ENCODE measurements at places on chromosomes 13 and 19. TPM values are rescaled to one million over a fixed set of nuclear protein-coding genes. Genes with fewer than 3 reads are reported as not detected.

- no peak for DNase-seq
These were observed 15.2 kb downstream of the COL5A3 start for GRCh38 chr19:9995084-9995483.

DNA sequence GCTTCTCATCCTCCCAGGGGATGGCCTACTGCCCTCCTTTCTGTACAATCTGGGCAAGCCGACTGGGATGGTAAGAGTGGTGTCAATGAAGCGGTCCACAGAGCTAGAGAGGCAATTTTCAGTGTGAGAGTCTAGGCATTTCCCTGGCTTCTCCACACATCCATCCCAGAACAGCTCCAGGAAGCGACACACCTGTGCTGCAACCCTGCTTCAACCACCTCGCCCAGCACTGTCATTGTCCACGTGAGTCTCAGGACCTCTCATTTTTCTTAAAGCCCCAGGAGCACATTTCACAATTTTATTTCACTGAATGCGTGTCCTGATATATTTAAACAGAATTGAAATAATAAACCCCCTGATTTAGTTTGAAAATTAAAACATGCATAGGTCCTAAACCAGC is 15.5 kb upstream of the UBL3 start:
- no peak for DNase-seq

DNA sequence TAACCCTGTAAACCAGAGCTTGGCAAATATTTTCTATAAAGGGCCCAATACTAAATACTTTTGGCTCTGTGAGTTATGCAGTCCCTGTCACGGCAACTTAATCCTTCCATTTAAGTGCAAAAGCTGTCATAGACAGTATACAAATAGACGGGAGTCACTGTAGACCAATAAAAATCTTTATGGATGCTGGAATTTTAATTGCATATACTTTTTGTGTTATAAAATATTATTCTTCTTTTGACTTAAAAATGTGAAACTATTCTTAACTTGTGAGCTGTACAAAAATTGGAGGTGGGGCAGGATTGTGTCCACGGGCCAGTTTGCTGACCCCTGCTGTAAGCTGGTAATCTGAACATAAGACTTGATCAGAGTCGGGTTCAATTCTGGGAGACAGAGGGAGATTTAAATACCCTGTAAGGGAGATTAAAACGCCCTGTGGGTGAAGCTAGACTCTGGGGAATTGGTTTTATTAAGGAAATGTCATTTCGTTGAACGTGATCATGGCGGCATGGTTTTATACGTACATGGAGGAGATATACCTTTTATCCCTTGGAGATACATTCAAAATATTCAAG is 21.7 kb downstream of the TNFSF14 start:
- no peak for DNase-seq

DNA sequence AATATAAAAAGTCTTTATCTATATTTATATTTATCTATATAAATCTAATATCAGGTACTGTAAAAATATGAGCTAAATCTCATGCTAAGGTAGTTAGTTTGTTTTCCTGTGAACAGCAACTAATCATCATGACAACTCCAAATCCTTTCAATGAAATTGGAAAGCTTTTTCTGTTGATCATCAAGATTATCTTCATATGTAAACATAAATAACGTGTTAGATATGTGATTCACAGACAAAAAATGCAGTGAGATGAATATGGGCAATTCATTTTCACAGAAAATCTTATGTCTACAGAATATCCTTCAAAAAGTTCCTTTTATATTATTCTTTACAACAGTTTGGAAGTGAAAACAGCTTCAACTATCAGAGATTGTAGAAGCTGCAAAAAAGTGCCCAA is 41.7 kb upstream of the EEF1AKMT1 start:
- DNase-seq, result peak; percentile 15

- DNase-seq, result no peak
These were observed 6.2 kb downstream of the WASF3 start for GRCh38 chr13:26563713-26564112.

- DNase-seq, result no peak
These were observed 340.7 kb downstream of the MTUS2 start for GRCh38 chr13:29160862-29161261.

DNA sequence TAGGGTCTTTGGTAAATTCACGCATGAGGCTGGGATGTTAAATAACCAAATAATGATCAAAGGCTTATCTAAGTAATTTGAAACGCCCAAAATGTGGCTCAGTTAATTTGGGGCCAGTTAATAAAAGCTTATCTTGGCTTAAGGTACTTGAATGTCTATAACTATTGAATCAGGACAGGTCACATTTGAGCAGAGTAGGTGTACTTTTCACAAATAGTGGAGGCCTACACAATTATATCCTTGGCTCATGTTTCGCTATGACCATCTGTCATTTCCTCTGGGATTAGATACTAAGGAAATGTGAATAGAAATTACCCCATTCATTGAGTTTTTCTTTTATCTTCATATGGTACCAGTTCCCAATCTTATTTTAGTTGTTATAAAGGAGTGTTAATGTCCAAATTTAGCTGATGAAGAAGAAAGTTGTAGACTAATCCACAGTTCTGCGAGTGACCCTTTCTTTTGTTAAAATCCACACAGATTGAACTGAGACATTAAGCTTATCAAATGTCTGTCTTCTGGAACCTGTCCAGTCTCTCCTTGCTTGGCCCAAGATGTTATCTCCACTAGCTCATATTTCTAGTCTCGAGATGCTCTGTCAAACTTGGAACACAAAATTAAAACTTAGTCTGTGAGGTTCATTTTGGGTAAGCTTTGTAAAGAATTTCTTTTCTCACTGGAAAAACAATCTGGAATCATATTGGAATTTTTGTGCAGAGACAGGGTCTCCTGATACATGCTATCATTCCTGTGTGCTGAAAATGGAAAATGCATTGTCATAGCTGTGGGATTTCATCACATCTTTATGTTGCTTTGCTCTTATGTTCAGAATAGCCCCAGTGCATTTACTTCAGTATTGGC is 31.0 kb downstream of the SLAIN1 start:
- DNase-seq, result no peak

DNA sequence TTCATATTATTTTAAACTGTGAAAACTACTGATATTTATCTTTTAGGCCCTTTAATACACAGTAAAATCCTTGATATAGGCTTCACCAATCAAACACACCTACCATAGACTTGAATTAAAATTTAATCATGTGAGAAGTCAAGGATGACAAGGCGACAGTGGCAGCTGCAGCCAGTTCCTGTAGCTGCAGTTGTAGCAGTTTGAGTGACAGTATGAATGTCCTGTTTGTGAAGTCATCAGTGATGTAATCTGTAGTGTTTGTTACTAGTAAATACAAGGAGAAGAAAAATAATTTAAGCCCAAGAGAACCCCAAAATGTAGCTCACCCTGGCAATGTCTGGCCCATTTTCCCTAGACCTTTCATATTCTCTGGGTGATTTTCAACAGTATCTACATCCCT is 897.0 kb downstream of the SLITRK6 start:
- no peak for DNase-seq

- DNase-seq, result no peak
These were observed 125.5 kb upstream of the UQCRFS1 start for GRCh38 chr19:29338480-29338879.

DNA sequence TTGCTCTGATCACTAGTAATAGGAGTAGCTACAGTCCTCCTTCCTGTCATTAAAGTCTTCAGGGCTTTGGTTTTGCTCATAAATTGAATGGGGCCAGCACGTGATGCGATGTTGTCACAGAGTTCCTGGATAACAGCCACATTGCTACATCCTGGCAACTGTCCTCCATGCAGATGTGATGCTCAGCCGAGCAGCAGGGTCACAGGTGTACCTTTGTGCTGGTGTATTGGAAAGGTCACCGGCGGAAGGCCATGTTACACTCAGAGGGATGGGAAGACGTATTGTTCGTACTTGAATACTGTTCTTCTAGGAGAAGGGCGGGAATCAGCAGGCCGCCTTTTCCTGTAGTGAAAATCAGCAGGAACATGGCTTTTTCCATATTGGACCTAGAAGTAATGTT is 713.8 kb upstream of the GPC6 start:
- no peak for DNase-seq

DNA sequence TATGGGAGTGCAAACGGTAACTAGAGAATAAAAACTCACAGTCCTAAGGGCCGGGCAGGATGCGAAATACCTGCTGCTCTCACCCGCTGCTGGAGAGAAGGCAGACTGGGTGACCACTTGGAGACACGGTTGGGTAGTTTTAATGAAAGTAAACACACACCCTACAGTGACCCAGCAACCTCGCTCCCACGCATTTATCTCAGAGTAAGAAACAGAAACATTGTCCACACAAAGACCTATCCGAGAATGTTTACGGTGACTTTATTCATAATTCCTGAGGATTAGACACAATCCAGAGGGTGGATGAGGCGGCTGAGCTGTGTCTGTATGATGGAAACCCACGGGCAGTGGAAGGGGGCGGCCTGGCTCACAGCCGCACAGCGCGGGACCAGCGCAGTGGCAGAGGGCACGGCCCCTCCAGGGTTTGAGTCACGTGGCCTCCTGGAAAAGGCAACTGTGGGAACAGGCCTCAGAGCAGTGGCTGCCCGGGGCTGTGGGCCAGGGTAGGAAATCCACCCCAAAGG is 73.5 kb upstream of the C13orf46 start:
- DNase-seq, result peak; percentile 43

DNA sequence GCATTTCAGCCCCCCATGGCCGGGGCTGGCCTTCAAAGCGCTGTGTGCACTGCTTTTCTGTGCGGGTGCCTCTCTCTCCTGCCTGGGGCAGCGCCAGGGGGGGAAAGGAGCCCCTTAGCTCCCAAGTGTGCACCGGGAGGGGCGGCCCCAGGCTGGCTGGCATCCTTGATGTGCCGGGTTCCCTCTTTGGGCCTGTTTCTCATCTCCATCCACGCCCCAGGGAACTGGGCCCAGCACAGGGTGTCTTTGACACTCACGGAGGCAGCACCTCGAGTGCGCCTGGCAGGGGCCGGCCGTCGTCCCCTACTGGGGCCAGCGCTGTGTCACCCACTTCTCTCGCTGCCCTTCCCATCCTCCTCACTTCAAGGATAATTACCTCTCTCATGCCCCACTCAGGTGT is 324.3 kb downstream of the TEX29 start:
- no peak for DNase-seq

DNA sequence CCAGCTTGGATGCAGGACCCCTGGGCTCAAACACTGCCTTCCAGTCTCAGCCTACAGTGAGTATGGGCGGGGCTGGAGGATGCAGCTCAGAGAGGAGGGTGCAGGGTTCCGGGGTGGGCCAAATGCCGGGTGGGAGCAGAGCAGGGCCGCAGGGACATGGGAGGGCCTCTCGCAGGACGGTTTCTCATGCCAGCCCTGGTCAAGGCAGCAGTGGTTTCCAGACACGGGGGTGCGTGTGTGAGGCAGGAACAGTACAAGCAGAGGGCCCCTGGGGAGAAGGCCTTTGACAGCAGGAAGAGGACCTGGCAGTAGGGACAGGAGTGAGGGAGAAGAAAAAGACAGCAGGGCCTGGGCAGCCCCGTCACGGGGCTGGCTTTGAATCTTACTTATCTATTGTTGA is 34.1 kb downstream of the CRTC1 start:
- no peak for DNase-seq

GRCh38 chr19:56993851-56994250 is 125.9 kb upstream of the USP29 start:
- DNase-seq, result no peak

DNA sequence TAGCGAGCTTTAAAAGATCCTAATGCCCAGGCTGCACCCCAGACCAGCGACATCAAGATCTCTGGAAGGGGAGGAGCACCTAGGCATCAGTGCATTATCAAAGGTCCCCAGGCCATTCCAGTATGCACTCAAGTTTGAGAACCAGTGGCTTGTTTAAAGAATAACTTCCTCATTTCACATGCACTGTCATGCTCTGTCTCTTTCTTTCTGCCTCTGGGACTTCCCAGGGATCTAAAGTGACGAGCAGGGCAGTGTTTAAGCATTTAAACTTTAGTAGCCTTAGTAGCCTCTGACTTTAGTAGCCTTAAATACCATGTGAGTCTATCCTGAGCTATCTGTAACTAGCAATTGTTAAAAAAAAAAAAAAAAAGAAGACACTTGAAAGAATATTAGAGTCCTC is 8.9 kb upstream of the FARP1 start:
- DNase-seq, result no peak

GRCh38 chr19:45076029-45076850 is at the start of gene ZNF296:
ZNF296 (minus strand) TSS chr19:45076478; CDS start chr19:45076373, 105 bp downstream.
- no peak for DNase-seq

DNA sequence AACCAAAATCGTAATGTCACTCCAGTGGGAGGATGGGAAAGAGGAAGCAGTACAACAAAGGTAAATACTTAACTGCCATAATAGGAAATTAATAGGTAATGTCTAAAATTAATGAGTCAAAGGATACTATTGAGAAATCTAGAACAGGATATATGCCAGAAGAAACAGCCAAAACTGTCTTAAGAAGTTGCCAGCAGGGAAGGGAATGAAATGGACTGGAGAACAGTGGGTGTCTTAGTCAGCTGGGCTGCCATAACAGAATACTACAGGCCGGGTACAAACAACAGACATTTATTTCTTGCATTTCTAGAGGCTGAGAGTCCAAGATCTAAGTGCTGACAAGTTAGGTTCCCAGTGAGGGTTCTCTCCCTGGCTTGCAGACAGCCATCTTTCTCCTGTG is 40.3 kb upstream of the IPO5 start:
- DNase-seq, result no peak

DNA sequence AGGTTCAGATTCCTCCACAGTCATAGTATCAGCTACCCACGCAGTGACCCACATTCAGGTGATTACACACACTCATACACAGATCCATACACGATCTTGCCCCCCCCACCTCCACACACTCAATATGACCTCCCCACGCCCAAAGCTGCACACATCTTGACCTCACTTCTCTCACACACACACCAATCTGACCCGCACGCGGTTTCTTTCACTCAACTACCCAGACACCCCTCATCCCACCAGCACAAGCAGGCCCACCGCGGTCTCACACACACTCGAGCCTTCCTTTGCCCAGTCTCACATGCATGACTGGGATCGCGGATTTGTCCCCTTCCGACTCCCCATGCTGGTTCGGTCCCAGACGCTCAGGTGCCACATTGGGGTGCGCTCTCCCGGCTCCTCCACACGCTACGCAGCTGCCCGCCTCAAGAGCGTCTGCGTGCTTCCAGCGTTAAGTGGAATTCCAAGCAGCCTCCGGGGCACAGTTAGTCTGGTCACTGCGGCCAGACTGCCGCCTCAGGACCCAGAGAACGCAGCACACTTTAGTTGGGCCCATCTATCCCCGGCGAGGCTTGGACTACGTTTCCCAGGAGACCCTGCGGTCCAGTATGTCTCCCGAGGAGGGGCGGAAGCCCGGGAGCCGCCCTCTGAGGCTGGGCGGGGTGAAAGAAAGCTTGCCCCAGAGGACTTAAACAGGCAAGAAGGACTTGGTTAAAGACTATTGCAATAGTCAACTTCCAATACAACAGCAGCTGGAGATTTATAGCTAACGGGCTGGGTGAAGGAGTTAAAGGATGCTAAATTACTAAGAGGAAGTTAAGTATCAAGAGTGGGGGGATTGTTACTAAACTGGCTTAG is 746 bp upstream of the ZNF345 start:
- peak; percentile 89 for DNase-seq

NLRP4 gene
- not detected for total RNA-seq

ZNF626 gene
- total RNA-seq, result 5.3 TPM

HAUS5 gene
- total RNA-seq, result 3.1 TPM

S1PR4 gene
- total RNA-seq, result not detected

KLK3 gene
- total RNA-seq, result not detected

DACH1 gene
- total RNA-seq, result not detected

ZNF98 gene
- total RNA-seq, result not detected

PCDH20 gene
- not detected for total RNA-seq

FXYD7 gene
- not detected for total RNA-seq

PTGIR gene
- 0.54 TPM for total RNA-seq

PROZ gene
- total RNA-seq, result not detected
